ENCODE measurements at places on chromosomes 2 and 18. TPM values are rescaled to one million over a fixed set of nuclear protein-coding genes. Genes with fewer than 3 reads are reported as not detected.

Gene DPP10
- polyA plus RNA-seq = 219 TPM

Gene ABCA12
- polyA plus RNA-seq = 0.08 TPM

Gene ANKRD62
- not detected for polyA plus RNA-seq

Gene CERS6
- polyA plus RNA-seq = 34.6 TPM

Gene HAAO
- not detected for polyA plus RNA-seq

Gene TMEM17
- polyA plus RNA-seq = 47.7 TPM

Gene SERPINB13
- not detected for polyA plus RNA-seq

Gene C2orf80
- polyA plus RNA-seq = 28.1 TPM

Gene SLC14A1
- not detected for polyA plus RNA-seq

Gene MIB1
- 9.7 TPM for polyA plus RNA-seq

Gene PRKCE
- polyA plus RNA-seq = 7.6 TPM

Gene SP5
- polyA plus RNA-seq = not detected

Gene NR4A2
- 7.2 TPM for polyA plus RNA-seq

Gene TMEM178A
- polyA plus RNA-seq = 21.4 TPM

Gene PROKR1
- not detected for polyA plus RNA-seq

Gene EDAR
- polyA plus RNA-seq = not detected

Gene IL18R1
- not detected for polyA plus RNA-seq

Gene BOLA3
- polyA plus RNA-seq = 348 TPM

Gene IL1RL1
- polyA plus RNA-seq = not detected

Gene ASB18
- not detected for polyA plus RNA-seq

Gene UCN
- 0.43 TPM for polyA plus RNA-seq

Gene IL1B
- not detected for polyA plus RNA-seq

Gene COLEC12
- 3.2 TPM for polyA plus RNA-seq

All from Purkinje cell (primary cell).